AG20443 (cell line): ENCODE measurements at places on chromosomes 16 and 17.
A peak's percentile ranks its signal among the peaks of the same experiment; 100 is the strongest.

- peak; percentile 93 for DNase-seq
Observed at GRCh38 chr17:67245073-67245693, at the start of gene HELZ. Gene HELZ, minus strand, starts transcription at chr17:67245196. Its CDS starts 26,392 bp downstream, at chr17:67218804.

DNA sequence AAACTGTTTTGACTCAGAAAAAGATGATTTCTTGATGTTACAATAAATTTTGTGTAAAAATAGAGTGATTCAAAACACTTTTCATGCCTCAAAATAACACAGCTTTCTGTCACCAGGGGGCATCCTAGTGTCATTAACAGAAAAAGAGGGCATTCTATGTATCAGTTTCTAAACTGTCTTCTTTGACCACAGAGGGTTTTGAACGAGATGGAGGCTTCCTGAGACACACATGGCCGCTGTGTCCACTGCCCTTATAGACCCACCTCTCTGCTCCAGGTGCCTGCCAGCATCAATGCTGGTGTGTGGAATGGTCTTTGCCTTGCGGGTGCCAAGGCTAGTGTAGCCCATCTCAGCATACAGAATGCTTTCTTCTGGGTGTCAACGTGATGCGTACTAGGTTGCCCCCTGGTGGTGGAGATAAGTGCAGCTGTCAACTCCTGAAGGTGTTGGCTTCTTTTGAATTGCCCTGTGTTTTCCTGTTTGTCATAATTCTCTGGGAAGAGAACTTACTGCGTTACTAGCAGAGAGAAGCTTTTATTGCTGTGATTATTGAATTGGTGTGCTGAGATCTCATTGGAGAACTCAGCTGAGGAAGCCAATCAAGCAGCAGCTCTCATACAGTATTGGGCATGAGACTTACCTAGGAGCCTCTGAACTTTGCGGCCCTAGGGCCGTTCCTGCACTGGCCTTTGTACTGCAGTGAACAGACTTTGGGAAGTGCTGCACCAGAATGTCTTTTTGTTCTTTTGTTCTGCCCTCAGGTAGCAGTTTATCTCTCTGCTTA is 38.6 kb downstream of the USP10 start:
- peak; percentile 69 for DNase-seq

- peak; percentile 2 for DNase-seq
Observed at GRCh38 chr17:42541041-42541833, 5.2 kb downstream of the NAGLU start.

- DNase-seq: no peak
Observed at GRCh38 chr16:80717611-80718010, 86.8 kb downstream of the CDYL2 start.

DNA sequence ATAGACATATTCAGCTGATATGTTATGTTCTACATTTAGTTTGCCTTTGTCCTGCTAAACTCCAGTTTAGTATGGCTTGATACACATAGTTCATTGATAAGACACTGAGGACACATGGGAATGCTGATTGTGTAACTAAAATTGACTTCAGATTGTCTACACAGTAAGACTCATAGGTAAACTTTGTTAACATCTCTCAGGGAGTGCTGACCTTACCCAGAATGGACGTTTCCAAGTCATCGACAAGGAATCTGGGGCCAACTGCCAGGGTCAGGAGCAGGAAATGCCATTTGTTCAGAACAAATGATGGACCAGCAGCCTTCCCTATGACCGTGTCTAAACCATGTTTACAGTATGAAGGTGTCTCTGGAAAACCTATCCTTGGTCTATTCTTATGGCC is 58.7 kb downstream of the DYNLRB2 start:
- no peak for DNase-seq

DNA sequence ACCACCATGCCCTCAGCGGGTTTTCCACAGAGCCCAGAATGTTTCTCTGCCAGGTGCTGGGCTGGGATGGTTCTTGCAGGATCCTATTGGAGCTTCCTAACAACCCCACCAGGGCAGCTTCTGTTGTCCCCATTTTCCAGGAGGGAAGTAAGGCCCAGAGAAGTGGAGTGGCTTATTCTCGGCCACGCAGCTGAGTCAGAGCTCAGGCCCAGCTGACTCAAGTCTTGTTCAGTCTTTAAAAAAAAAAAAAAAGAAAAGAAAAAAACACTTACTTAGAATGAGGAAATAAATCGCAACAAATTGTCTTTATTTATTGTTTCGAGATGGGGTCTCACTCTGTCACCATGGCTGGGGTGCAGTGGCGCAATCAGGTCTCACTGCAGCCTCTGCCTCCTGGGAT is 413.0 kb downstream of the CPPED1 start:
- DNase-seq: peak; percentile 67

DNA sequence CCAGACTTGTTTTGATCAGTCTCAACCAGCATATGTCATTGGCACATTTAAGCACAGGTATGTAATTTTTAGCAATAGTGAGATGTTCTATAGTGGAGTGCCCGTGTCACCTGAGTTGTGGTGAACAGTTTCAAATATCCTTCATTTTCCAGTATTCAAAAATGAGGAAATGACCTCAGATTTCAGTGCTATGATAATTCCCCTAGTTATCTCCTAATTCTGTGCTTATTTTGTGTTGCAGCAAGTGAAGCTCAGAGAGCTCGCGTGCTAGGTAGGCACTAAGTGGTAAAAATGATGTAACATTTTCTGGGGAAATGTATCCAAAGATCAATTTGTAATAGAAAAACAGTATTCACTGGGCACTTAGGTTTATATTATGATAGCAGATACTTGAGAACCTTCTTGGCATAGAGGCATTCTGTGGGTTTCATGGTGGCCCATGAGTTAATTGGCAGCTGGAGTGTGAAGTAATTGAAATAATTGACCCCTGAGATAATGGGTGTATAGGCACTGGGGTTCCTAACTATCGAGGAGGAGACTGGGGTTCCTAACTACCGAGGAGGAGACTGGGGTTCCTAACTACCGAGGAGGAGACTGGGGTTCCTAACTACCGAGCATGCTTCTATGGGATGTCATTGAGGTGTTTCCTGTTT is 159.1 kb downstream of the PRKCA start:
- DNase-seq: no peak

- peak; percentile 92 for DNase-seq
Observed at GRCh38 chr17:76501018-76501826, at the start of gene RHBDF2. Gene RHBDF2, minus strand, starts transcription at chr17:76501423. Its CDS starts 19,899 bp downstream, at chr17:76481524.

GRCh38 chr17:36812762-36813161 is 124.5 kb upstream of the LHX1 start:
- no peak for DNase-seq

DNA sequence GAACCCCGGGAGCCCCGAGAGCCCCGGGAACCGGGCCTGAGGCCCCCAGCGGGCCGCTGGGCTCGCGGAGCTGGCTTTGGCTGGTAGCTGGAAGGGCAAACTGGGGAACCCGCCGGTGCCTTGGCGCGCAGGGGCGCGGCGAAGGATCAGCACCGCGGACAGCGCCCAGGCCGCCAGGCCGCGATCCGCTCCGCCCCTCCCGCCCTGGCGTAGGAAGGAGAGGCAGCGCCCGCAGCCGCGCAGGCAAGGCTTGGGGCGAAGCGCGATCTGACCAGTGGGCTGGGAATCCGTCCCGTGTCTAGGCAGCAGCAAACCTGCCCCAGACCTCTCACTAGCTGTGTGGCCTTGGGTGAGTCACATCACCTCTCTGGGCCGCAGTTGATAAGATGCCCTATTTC is 331 bp upstream of the CCDC92B start:
- peak; percentile 96 for DNase-seq

- no peak for DNase-seq
Observed at GRCh38 chr16:75702242-75702641, 981 bp upstream of the DUXB start.

DNA sequence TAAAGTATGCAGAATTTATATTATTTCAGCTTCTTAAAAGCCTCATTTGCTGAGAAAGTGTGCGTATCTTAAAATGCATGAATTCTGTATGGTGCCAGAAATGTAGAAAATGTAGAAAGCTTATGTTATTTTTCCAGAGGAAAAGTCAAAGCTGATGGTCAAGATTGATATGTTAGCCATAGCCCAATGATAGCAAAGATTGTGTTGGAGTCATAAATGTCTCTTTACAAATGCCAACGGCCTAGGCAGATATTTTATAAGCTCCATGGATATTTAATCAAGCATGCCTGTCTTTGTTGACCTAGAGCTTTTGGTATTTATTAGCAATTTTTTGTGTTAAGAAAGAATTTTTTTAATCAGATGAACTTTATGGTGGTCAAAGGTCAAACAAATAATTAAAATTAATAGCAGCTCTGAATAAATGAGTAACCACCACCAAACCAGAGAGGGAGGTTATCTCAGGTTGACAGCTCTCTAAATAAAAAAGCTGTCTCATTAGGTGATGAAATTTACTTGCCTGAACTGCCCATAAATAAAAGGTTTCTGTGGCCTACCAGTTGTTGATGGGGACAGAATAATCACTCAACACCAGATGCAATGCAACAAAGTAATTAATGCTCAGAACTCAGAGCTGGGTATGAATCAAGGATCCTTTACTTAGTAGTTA is 28.5 kb downstream of the CLEC3A start:
- DNase-seq: no peak

GRCh38 chr16:47375423-47375822 is 85.4 kb downstream of the ITFG1 start:
- DNase-seq: no peak

DNA sequence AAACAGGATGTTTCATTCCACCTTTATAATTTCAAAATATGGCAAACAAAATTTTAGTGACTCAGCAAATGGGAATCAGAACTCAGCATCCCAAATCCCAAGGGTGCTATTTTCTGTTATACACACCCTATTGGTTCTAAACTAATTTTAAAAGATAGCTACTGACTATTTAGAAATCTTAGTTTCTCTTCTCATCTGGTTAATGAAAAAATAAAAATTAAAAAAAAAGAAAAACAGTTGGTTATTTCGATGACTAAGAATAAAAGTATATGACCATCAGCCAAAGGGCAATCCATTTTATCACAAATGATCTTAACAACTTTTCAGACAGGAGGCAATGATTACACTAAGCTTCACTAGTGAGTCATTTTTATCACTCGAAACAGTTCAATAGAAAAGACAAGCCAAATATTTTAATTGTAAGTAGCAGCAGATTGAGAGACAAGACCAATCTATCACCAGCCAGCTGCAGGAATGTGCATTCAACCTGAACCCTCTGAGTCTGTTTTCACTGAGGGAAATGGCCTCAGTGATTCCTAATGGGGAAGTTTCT is 15.2 kb downstream of the PHLPP2 start:
- peak; percentile 36 for DNase-seq

- DNase-seq: no peak
Observed at GRCh38 chr17:9468532-9468931, 107.1 kb downstream of the STX8 start.

DNA sequence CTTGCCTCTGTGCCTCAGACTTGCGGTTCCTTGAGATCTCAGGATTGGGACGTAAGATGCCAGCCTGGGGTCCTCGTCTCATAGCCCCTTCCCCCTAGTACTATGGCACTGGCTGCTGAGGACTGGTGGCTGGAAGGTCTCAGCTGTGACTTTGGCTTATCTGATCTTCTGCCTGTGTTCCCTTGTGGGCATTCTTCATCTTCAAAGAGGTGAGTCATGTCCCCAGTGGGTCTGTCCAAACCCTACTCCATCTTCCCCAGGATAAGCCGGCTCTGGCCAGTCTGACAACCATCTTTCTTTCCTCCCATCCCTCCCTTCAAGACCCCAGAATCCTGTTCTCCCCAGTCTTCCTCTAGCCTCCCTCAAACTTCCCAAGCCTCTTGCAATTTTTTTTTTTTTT is 3.6 kb downstream of the CD19 start:
- no peak for DNase-seq

DNA sequence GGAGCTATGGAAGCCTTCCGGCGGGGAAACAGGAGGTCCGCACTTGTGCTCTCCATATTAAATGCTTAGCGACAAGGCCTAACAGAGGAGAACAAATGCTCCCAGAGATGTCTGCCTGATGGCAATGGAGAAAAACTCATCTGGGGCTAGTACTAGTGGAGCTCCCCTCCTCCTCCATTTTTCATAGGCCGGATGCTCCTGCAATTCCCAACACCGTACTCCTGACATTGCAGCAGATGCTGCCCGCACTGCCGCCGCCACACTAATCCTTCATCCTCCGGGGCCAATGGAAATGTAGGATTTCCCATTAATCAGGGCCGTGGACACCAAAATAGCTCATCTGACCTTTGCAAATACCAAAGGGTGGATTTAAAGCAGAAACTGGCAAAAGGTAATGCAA is 27.5 kb downstream of the TOM1L2 start:
- no peak for DNase-seq

GRCh38 chr16:11032922-11033291 is 88.5 kb downstream of the CLEC16A start:
- peak; percentile 54 for DNase-seq

DNA sequence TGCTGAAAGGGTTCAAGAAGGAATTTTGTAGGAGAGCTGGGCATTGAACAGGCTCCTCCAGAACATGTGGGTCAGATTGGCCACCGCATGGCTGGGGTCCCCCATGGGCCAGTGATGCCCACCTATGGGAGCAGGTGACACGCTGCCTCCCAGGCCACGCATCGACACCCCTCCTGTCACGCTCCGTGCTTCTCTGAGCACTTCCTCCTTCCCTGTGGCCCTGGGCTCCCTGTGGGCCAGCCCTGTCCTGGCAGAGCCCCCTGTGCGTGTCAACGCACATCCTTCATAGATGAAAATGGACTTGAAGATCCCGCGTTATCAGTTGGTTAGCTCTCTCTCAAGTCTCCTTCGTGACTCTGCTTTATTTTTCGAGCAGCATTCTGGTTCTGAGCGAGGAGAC is 160.3 kb downstream of the RPTOR start:
- no peak for DNase-seq

- no peak for DNase-seq
Observed at GRCh38 chr17:19242323-19242722, 5.2 kb downstream of the EPN2 start.

GRCh38 chr17:81335773-81336157 is 40.7 kb upstream of the SLC38A10 start:
- DNase-seq: no peak

GRCh38 chr16:57666353-57667047 is 1.6 kb upstream of the ADGRG3 start:
- DNase-seq: no peak

DNA sequence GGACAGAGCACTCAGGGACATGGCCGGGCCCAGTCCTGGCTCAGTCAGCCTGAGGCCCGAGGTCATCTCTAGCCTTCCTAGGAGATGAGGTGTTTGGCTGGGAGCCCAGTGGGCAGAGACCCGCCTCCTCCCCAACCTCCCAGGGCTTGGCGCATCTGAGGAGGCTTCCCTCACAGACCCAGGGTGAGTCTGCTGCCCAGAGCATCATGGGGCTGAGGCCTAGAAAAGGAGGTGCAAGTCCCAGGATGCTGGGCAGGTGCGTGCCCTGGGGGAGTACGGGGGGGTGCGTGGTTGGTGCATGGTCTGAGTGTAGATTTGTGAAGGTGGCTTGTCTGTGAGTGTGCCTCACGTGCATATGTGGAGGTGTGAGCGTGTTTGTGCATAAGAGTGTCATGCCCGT is 4.7 kb downstream of the PDE6G start:
- DNase-seq: peak; percentile 90

- DNase-seq: no peak
Observed at GRCh38 chr16:56910112-56910511, 21.8 kb upstream of the HERPUD1 start.

- no peak for DNase-seq
Observed at GRCh38 chr16:2973093-2973492, 3.9 kb downstream of the PAQR4 start.

- peak; percentile 72 for DNase-seq
Observed at GRCh38 chr17:81253358-81254131, 14.4 kb downstream of the NDUFAF8 start.

GRCh38 chr17:61382796-61383688 is 16.6 kb upstream of the TBX2 start:
- DNase-seq: no peak
